Thymus (tissue), 14 donors: ENCODE measurements at places on chromosomes 6 and 20. TPM values are rescaled to one million over a fixed set of nuclear protein-coding genes. Genes with fewer than 3 reads are reported as not detected.

COL9A3 gene
- total RNA-seq = 4.1 TPM

PKIB gene
- 8.0 TPM for total RNA-seq

DUSP22 gene
- total RNA-seq = 17.9 TPM

MCHR2 gene
- total RNA-seq = not detected

FRK gene
- 0.80 TPM for total RNA-seq

KHDC1L gene
- 1.4 TPM for total RNA-seq

PPP1R16B gene
- total RNA-seq = 16.8 TPM

BNIP5 gene
- 0.14 TPM for total RNA-seq

- H3K4me3 ChIP-seq = no peak overlapping the region
- H3K4me1 ChIP-seq = no peaks in the 10 kb centered on the region
- no peaks in the 10 kb centered on the region for H3K36me3 ChIP-seq
- H3K27ac ChIP-seq = no peak overlapping the region
- DNase-seq = no peak
These were observed 48.0 kb upstream of the BHLHE23 start for GRCh38 chr20:63054681-63055240.

- H3K4me3 ChIP-seq = no peak overlapping the region
- H3K27me3 ChIP-seq = no peaks in the 10 kb centered on the region
- DNase-seq = no peak
- H3K36me3 ChIP-seq = no peaks in the 10 kb centered on the region
- no peaks in the 10 kb centered on the region for H3K4me1 ChIP-seq
These were observed 110.5 kb upstream of the CDYL start for GRCh38 chr6:4665489-4666417.

GRCh38 chr6:167211881-167212712, 54.3 kb upstream of the GPR31 start:
- no peaks in the 10 kb centered on the region for H3K36me3 ChIP-seq
- no peak for DNase-seq
- no peak overlapping the region for H3K27ac ChIP-seq
- H3K27me3 ChIP-seq = peaks cover 4% of the 10 kb centered on the region
- no peaks in the 10 kb centered on the region for H3K4me1 ChIP-seq
- H3K4me3 ChIP-seq = no peak overlapping the region

DNA sequence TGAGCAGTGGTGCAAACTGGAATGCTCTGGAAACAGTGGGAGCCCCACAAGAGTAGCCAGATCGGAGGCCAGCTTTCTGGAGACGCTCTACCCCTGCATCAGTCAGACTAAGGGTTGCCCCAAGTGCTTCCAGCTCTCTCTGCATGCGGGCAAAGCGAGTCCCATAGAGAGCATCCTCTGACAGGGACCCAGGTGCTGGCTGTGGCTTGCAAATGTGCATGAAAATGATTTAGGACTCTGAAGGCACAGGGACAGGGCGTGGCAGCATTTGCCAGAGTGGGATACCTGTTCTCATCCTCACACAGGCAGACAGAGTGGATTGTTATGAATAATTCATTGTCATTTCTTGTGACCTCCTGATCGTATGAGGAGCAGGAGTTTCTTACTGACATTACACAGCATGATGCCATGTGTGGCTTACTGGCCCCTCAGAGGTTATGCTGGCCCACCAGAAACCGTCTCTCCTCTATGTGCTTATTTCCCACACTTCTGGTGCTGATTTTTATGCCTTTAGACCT, 10.3 kb downstream of the RIN2 start:
- H3K36me3 ChIP-seq = no peaks in the 10 kb centered on the region
- H3K4me3 ChIP-seq = no peak overlapping the region
- no peak overlapping the region for H3K27ac ChIP-seq
- H3K4me1 ChIP-seq = no peaks in the 10 kb centered on the region
- no peak for DNase-seq

DNA sequence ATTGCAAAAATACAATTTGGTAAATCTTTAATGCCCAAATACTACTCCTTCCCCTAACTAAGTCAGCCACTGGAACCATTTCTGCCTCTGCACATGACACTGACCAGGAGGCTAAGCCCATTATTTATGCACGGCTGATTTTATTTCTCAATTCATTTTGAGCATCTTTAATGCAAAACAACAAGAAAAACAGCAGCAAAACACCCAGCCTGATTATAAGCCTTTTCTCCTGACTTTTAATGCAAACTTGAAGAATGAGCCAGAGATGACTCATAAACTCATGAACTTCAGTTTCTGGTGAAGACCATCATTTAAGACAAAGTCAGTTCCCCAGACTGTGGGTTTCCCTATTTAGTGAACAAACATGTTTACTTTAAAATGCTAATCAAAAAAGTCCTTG, 51.6 kb downstream of the CYP24A1 start:
- no peaks in the 10 kb centered on the region for H3K36me3 ChIP-seq
- H3K4me1 ChIP-seq = no peaks in the 10 kb centered on the region
- no peak for DNase-seq
- H3K27me3 ChIP-seq = no peaks in the 10 kb centered on the region

- DNase-seq = no peak
- no peaks in the 10 kb centered on the region for H3K36me3 ChIP-seq
- no peak overlapping the region for H3K4me3 ChIP-seq
- no peaks in the 10 kb centered on the region for H3K27me3 ChIP-seq
- no peaks in the 10 kb centered on the region for H3K4me1 ChIP-seq
These were observed 222.7 kb upstream of the OPRM1 start for GRCh38 chr6:153816366-153816765.

DNA sequence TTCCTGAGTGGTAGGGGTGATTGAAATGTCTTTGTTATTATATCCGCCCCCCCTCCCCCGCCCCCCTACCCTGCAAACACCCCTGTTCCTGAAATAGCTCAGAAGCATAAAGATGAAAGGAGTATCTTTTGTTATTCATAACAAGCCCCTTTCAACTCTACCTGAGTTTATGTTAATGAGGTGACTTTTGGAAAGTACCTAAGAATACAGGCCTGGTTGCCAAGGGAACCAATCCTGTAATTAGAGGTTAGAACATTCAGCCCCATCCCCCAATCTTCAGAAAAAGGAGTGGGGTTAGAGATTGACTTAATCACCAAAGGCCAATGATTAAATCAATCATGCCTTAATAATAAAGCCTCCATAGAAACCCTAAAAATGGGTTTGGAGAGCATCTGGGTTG, 979.2 kb upstream of the GJE1 start:
- H3K36me3 ChIP-seq = no peaks in the 10 kb centered on the region
- peak; percentile 33 for DNase-seq
- no peaks in the 10 kb centered on the region for H3K27me3 ChIP-seq
- H3K4me3 ChIP-seq = no peak overlapping the region
- H3K4me1 ChIP-seq = no peaks in the 10 kb centered on the region

- peak overlapping the region; percentile 82 for H3K4me3 ChIP-seq
- H3K27ac ChIP-seq = peak overlapping the region; percentile 93
- peak; percentile 95 for DNase-seq
- no peaks in the 10 kb centered on the region for H3K27me3 ChIP-seq
These were observed 11.0 kb downstream of the UNC5CL start for GRCh38 chr6:41027799-41028560.

DNA sequence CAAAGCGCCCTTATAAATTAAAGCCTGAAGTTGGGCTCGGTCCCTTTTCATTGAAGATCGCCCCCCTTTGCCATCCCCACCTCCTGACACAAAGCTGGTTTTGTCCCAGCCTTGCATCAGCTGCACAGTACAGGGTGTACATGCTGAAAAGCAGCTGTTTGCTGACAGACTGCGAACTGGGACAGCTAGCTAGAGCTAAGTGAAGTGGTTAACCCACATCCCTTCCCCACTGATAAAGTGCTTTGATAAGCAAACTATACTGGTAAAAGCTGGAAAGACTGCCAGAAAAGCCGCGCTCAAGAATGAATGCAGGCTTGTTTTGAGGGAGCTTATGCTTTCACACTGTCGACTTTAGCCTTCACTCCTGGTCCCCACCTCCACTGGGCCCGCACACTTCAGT, 207.3 kb downstream of the GMDS start:
- peak overlapping the region; percentile 68 for H3K27ac ChIP-seq
- peak; percentile 92 for DNase-seq
- peaks cover 46% of the 10 kb centered on the region for H3K4me1 ChIP-seq
- H3K4me3 ChIP-seq = peak overlapping the region; percentile 20
- H3K27me3 ChIP-seq = no peaks in the 10 kb centered on the region

DNA sequence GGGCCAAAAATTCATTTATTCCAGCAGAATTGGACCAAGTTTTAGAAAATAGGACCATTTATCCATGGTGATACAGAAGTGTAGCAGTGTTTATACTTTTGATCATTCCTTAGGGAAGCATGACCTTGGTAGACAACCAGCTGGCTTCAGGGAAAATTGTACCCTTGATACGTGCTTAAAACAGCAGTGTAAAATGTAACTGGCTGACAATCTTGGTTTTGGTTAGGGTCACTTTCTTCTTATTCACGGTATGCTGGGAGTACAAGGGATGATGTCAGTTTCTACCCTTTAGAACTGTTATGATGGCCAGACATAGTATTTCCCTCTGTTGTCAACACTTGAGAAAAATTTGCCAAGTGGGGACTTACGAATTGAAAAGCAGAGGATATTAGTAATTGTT, 157.1 kb downstream of the BCKDHB start:
- H3K27me3 ChIP-seq = no peaks in the 10 kb centered on the region
- H3K36me3 ChIP-seq = no peaks in the 10 kb centered on the region
- H3K4me1 ChIP-seq = no peaks in the 10 kb centered on the region
- no peak overlapping the region for H3K4me3 ChIP-seq
- DNase-seq = no peak

DNA sequence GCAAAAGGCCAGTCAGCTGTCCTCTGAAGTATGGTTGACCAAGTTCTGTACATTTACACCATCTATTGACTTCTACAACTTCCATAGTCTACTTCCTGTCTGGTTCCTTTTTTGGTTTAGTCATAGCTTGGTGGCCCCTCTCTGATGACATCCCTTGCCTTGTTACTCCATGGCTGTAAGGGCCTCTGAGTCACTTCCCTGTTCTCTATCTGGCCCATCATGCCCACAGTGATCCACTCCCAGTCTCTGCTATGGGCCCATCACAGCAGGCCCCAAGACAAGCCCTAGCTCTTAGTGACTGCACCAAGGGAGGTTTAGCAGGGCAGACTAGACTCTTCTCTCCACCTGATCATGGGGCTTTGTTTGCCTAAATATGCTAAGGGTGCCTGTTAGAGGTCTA, 441.6 kb downstream of the HACE1 start:
- no peak for DNase-seq
- H3K27me3 ChIP-seq = no peaks in the 10 kb centered on the region
- H3K27ac ChIP-seq = no peak overlapping the region
- no peak overlapping the region for H3K4me3 ChIP-seq
- no peaks in the 10 kb centered on the region for H3K36me3 ChIP-seq
- H3K4me1 ChIP-seq = no peaks in the 10 kb centered on the region

DNA sequence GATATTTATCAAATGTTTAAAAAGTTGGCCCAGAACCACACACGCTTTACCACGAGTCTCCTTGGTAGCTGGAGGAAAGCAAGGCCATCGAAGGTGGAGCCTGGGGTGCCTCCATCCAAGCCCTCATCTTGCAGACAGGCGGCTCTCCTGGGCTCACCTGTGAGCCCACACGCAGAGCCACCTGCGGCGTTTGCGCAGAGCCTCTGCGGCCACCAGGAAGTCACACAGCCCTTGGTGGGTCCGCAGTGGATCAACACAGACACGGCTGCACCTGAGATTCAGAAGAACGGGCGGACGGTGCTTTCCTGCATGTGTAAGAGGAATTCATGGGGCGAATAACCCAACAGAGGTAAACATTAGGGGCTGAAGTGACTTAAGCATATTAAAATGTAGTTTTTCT, 24.5 kb upstream of the SMOC2 start:
- H3K27ac ChIP-seq = no peak overlapping the region
- DNase-seq = no peak
- H3K4me1 ChIP-seq = no peaks in the 10 kb centered on the region
- no peak overlapping the region for H3K4me3 ChIP-seq
- no peaks in the 10 kb centered on the region for H3K27me3 ChIP-seq

- no peak overlapping the region for H3K27ac ChIP-seq
- H3K36me3 ChIP-seq = no peaks in the 10 kb centered on the region
- peaks cover 20% of the 10 kb centered on the region for H3K4me1 ChIP-seq
- no peak overlapping the region for H3K4me3 ChIP-seq
These were observed 20.1 kb downstream of the B4GALT5 start for GRCh38 chr20:49693435-49694171.

DNA sequence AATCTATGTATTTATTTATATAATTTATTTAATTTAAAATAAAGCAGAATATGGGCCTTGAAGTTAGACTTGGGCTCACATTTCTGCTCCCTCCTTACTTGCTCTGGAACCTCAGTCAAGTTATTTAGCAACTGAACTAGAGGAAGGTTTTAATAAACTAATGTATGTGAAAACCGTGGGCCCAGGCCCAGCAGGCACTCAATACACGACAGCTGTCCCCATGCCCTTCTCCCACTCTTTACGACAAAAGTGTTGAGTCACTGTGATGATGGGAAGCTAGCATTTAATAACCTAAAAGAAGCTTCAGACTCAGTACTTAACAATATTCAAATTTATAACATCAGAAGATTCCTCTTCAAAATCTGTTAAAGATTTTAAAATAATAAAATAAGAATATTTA, 46.7 kb downstream of the SERAC1 start:
- H3K4me3 ChIP-seq = no peak overlapping the region
- DNase-seq = no peak
- no peaks in the 10 kb centered on the region for H3K27me3 ChIP-seq
- H3K27ac ChIP-seq = no peak overlapping the region
- H3K4me1 ChIP-seq = no peaks in the 10 kb centered on the region
- H3K36me3 ChIP-seq = no peaks in the 10 kb centered on the region

- peaks cover 5% of the 10 kb centered on the region for H3K4me1 ChIP-seq
- H3K27ac ChIP-seq = no peak overlapping the region
These were observed 1.1 kb upstream of the TCF15 start for GRCh38 chr20:611047-611842.

- no peak overlapping the region for H3K4me3 ChIP-seq
- DNase-seq = no peak
- H3K4me1 ChIP-seq = no peaks in the 10 kb centered on the region
- H3K27ac ChIP-seq = no peak overlapping the region
- H3K27me3 ChIP-seq = no peaks in the 10 kb centered on the region
These were observed 705.0 kb upstream of the EPHA7 start for GRCh38 chr6:94124333-94124732.

GRCh38 chr6:29483735-29484134, 4.0 kb downstream of the MAS1L start:
- DNase-seq = no peak
- H3K4me3 ChIP-seq = no peak overlapping the region
- H3K36me3 ChIP-seq = no peaks in the 10 kb centered on the region
- no peaks in the 10 kb centered on the region for H3K27me3 ChIP-seq
- no peaks in the 10 kb centered on the region for H3K4me1 ChIP-seq

GRCh38 chr20:63315731-63316491, 22.9 kb downstream of the COL20A1 start:
- H3K27me3 ChIP-seq = no peaks in the 10 kb centered on the region
- peaks cover 7% of the 10 kb centered on the region for H3K4me1 ChIP-seq
- H3K36me3 ChIP-seq = no peaks in the 10 kb centered on the region
- no peak overlapping the region for H3K27ac ChIP-seq

DNA sequence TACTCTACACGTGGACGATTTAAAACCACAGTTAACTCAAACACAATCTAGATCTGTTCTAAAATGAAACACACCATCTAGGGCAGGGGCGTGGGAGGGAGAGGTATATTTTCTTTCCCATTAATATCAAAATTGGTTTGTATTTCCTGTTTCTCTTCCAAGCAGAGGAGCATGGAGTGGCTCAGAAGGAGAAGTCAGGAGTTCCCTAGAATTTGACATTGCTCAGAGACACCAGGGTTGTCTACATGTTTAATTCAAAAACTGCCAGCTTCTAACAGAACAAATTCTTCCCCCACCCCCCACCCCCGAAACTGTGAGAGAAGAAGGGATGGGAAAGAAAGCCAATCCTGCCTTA, 2.3 kb downstream of the PREX1 start:
- H3K36me3 ChIP-seq = no peaks in the 10 kb centered on the region
- H3K4me1 ChIP-seq = no peaks in the 10 kb centered on the region
- no peak for DNase-seq
- no peak overlapping the region for H3K4me3 ChIP-seq
- no peak overlapping the region for H3K27ac ChIP-seq

GRCh38 chr6:85576476-85576875, 17.2 kb downstream of the SNX14 start:
- H3K27me3 ChIP-seq = no peaks in the 10 kb centered on the region
- H3K4me1 ChIP-seq = no peaks in the 10 kb centered on the region
- H3K36me3 ChIP-seq = peaks cover 2% of the 10 kb centered on the region
- no peak overlapping the region for H3K4me3 ChIP-seq
